ENCODE measurements at places on chromosomes 6 and 20.

DNA sequence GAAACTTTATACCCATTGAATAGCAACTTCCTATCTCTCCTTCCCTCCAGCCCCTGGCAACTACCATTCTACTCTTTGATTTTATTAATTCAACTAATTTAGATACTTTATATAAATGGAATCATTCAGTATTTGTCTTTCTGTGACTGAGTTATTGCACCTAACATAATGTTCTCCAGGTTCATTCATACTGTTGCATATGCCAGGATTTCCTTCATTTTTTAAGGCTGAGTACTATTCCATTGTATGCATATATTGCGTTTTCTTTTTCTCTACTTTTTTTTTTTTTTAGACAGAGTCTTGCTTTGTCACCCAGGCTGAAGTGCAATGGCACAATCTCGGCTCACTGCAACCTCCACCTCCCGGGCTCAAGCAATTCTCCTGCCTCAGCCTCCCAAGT lies 49.5 kb upstream of the BEND6 start:
- DNase-seq = no peak

GRCh38 chr20:22400440-22400839 lies 183.9 kb downstream of the FOXA2 start:
- no peak for DNase-seq

DNA sequence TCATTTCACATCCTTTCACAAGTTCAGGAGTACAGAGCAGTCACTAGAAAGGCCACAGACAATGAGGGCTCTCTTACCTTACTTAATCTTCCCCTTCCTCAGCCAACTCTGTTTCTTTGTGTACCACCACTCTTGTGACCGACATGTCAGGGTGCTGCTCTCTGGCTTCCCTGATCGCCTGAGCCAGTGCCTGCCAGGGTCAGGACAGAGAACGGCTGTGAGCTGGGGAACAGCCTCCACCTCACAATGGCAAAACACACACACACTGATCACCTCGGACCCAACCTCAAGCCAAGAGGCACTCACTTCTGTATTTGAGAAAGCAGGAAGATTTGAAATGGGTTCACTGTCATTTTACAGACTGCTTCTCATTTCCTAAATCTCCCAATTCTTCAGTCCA lies 30.8 kb downstream of the SMLR1 start:
- no peak for DNase-seq

GRCh38 chr6:163889904-163890514 lies 475.5 kb downstream of the QKI start:
- DNase-seq = no peak

DNA sequence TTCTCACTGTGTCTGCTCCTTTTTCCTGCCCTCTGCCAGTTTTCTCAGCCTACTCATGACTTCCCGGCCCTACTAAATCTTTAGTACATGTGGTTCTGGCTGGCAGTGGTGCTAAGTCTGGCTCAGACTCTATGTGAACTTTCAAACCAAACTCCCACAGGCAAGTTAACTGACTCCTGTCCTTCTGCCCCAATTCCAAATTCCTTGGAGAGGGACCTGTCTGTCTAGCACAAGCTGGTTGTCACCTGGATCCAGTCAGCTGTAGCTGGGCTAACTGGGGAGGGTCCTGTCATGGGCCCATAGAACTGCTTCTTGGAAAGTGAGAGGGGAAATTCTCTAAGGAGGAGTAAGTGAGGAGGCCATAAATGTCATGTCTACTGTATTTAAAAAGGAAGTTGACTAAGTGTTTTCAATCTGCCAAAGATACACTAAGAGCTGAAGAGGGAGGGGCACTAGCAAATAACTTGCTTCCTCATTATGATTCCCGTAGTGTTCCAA lies 240.1 kb downstream of the KCNQ5 start:
- DNase-seq = no peak

- DNase-seq = no peak
Measured at GRCh38 chr6:155850408-155850841, 394.8 kb upstream of the NOX3 start.
